ENCODE measurements at places on chromosomes 2 and 18. TPM values are rescaled to one million over a fixed set of nuclear protein-coding genes. Genes with fewer than 3 reads are reported as not detected.

ZNF512 gene
- total RNA-seq = 42.7 TPM

SCYGR4 gene
- total RNA-seq = not detected

SERPINB2 gene
- not detected for total RNA-seq

NGEF gene
- total RNA-seq = 1.6 TPM

TMEM37 gene
- 8.8 TPM for total RNA-seq

C2orf76 gene
- total RNA-seq = 13.0 TPM

MOCOS gene
- 9.1 TPM for total RNA-seq

ZNF513 gene
- total RNA-seq = 15.7 TPM

ATP6V1C2 gene
- total RNA-seq = 0.16 TPM

HK2 gene
- total RNA-seq = 39.2 TPM

DNA sequence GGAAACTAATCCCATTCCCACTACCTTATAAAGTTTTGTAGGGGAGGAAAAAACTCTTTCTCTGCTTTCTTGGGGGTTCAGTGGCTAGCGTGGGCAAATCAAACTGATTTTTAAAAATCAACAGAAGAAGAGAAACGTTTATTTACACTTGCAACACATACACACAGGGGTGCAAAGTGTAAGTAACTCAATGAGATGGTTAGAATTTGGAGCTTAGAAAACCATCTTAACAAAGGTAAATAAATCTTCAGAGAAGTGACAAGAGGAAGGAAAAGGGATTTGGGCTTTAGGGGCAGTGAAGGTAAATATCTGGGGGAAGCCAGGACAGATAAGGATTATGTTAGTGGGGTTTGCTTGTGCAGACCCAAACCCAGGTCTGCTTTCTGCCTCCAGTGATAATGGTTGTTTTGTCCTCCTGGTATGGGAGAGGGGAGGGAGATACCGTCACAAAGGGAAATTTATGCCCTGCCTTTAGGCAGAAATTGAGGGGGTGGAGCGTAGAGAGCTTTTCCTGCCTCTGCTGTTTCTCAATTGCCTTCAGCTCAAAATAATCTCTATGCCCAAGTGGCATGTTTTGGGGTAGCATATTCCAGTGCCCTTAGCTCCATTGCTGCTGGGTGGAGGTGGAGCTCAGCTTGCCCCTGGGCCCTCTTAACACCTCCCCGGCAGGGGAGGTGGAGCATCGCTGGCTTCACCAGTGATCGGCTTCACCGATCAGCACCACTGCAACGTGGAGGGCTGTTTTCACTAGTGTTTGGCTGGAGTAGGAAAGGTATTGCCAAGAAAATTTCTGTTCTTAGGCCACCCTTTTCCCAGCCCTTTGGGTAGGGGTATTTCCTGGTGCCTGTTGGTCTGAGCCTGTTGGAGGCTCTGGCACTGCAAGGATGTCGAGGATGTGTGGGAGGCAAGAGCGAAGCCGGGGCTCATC is 92.2 kb downstream of the TEX51 start:
- no peak for DNase-seq
- H3K4me3 ChIP-seq = no peak overlapping the region
- no peak overlapping the region for H3K27ac ChIP-seq
- H3K27me3 ChIP-seq = no peaks in the 10 kb centered on the region
- no peaks in the 10 kb centered on the region for H3K36me3 ChIP-seq

DNA sequence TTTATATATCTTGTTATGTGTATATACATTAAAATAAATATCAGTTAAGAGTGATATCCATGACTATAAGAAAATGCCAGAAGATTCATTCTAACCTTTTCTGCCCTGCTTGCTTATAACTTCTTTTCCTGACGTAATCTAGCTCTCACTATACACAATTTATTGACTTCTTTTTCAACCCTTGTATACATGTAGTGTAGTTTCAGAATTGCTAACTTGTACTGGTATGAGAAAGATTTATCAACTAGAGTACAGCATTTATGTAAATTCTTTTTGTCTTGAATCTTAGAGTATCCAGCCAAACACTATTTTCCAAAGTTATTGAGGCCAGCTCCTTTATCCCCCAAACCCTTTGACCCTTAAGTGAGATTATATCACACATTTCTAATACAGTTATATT is 798.0 kb upstream of the RAB6C start:
- H3K27ac ChIP-seq = no peak overlapping the region
- H3K36me3 ChIP-seq = no peaks in the 10 kb centered on the region
- H3K4me3 ChIP-seq = no peak overlapping the region

DNA sequence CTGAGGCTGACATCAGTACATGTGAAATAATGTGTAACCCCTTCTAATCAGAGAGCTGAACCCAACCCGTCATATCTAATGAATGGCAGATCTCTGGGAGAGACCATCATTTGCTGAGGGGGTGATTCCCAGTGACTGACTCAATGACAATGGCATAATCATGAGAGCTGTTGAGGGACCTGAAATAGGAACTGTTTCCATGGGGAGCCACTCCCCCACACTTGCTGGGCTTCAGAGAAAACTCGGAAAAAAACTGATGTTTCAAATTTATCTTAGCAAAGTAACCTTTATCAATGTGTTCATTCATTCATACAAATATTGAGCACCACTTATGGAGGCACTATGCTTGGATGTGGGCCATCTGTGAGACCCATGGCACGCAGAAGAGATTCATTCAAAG is 93.4 kb upstream of the ZBTB14 start:
- no peaks in the 10 kb centered on the region for H3K27me3 ChIP-seq
- H3K27ac ChIP-seq = no peak overlapping the region
- DNase-seq = no peak
- no peaks in the 10 kb centered on the region for H3K4me1 ChIP-seq
- H3K4me3 ChIP-seq = no peak overlapping the region

DNA sequence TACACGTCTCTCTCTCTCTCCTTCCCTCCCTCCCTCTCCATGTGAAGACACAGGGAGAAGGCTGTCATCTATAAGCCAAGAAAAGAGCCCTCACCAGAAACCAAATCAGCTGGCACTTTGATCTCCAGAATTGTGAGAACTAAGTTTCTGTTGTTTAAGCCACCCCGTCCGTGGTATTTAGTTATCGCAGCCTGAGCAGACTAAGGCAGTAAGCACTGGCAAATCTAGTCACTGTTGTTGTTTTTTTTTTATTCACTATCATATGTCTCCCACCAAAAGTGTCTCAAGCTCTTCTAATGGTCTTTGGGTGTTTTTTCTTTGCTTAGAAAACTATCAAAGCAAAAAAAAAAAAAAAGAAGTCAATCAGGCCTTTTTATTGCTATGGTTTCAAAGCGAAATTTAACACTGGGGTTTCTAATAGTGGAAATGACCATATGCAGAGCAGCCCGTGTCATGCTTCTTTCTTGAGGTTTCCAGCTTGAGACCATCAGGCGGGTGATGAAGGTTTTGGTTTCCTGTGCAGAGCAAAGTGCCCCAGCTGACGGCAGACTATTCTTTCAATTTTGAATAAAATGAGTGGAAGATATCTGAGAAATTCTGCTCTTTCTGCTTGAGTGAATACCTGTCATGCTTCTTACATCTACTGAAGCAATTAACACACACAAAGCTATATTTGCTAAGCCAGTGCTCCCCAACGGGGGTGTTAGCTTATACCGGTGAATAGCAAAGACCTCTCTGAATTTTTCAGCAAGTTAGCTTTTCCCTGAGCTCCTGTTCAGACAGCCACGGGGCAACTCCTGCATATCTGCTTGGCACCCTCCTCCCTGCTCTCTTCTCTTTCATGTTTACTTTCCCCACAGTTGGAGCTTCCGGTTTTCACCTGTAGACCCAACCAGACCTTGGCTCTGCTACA is 394.1 kb upstream of the ATP5MC3 start:
- no peaks in the 10 kb centered on the region for H3K4me1 ChIP-seq
- no peaks in the 10 kb centered on the region for H3K36me3 ChIP-seq
- no peaks in the 10 kb centered on the region for H3K27me3 ChIP-seq

DNA sequence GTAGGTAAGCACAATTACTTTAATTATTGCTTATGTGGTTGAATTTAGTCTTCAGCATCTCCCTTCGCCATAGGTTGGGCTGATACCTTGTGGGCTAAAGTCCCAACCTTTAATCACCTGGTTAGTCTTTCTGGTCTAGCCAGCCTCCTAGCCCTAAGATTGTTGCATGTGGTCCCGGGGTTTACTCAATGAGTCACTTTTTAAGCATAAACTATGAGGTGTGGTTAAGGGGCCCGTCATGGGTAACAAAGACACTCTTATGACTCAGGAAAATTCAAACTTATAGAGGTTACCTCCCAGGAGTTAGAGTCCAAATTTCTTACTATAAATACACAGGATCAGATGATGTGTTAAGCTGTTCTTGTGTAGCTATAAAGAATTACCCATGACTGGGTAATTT is 841.6 kb downstream of the TRIB2 start:
- no peaks in the 10 kb centered on the region for H3K4me1 ChIP-seq
- DNase-seq = no peak
- no peaks in the 10 kb centered on the region for H3K36me3 ChIP-seq
- H3K27me3 ChIP-seq = no peaks in the 10 kb centered on the region
- H3K4me3 ChIP-seq = no peak overlapping the region
- no peak overlapping the region for H3K27ac ChIP-seq

GRCh38 chr2:25168256-25169072 is at the start of gene POMC:
Gene POMC, minus strand, starts transcription at chr2:25168580. Its CDS starts 3,808 bp downstream, at chr2:25164772.
- no peaks in the 10 kb centered on the region for H3K4me1 ChIP-seq
- no peak for DNase-seq
- peaks cover 25% of the 10 kb centered on the region for H3K27me3 ChIP-seq
- H3K27ac ChIP-seq = no peak within 1 kb of the TSS
- H3K36me3 ChIP-seq = no peaks in the 10 kb centered on the region
- peak within 1 kb of the TSS; percentile 71 for H3K4me3 ChIP-seq

GRCh38 chr2:155714983-155715382 is 617.5 kb downstream of the NR4A2 start:
- DNase-seq = no peak
- no peaks in the 10 kb centered on the region for H3K36me3 ChIP-seq
- no peak overlapping the region for H3K4me3 ChIP-seq
- no peaks in the 10 kb centered on the region for H3K27me3 ChIP-seq

DNA sequence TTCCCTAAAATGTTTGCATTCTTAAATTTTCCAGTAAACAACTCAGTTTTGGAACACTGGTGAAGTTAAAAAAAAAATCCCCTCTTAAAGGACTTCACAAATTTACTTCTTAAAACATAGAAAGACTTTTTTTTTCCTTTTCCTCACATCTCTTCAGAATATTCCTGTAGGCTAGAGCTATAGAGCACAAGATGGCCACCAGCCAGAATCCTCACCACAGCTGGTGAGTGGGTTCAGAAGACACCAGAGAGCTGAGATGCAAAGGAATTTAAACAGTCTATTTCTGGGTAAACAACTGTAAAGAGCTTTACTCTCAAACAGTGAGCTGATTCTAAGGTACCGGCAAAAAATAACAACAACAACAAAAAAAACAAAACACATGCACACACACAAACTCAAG is 252.8 kb downstream of the LRP1B start:
- H3K27me3 ChIP-seq = no peaks in the 10 kb centered on the region
- H3K27ac ChIP-seq = no peak overlapping the region
- H3K36me3 ChIP-seq = no peaks in the 10 kb centered on the region
- H3K4me3 ChIP-seq = no peak overlapping the region
- no peak for DNase-seq

GRCh38 chr18:45304558-45304957 is 310.7 kb upstream of the SLC14A2 start:
- H3K27ac ChIP-seq = no peak overlapping the region
- no peak overlapping the region for H3K4me3 ChIP-seq
- H3K36me3 ChIP-seq = no peaks in the 10 kb centered on the region
- no peak for DNase-seq
- no peaks in the 10 kb centered on the region for H3K4me1 ChIP-seq

- H3K27me3 ChIP-seq = no peaks in the 10 kb centered on the region
- H3K27ac ChIP-seq = no peak overlapping the region
- no peaks in the 10 kb centered on the region for H3K4me1 ChIP-seq
- DNase-seq = no peak
These were observed 241.6 kb downstream of the PIK3C3 start for GRCh38 chr18:42196651-42197050.

- H3K4me3 ChIP-seq = no peak overlapping the region
- no peak for DNase-seq
- no peak overlapping the region for H3K27ac ChIP-seq
- no peaks in the 10 kb centered on the region for H3K27me3 ChIP-seq
These were observed 16.9 kb downstream of the PECR start for GRCh38 chr2:216064665-216065064.

GRCh38 chr2:148545390-148546256 is 98.9 kb upstream of the EPC2 start:
- H3K4me3 ChIP-seq = no peak overlapping the region
- DNase-seq = no peak
- H3K27me3 ChIP-seq = no peaks in the 10 kb centered on the region
- H3K27ac ChIP-seq = no peak overlapping the region
- no peaks in the 10 kb centered on the region for H3K36me3 ChIP-seq

Data from breast epithelium (tissue), 4 donors.